ENCODE measurements at places on chromosomes 6 and 20.

- no peak for DNase-seq
Observed at GRCh38 chr20:62059401-62059800, 6.3 kb downstream of the TAF4 start.

DNA sequence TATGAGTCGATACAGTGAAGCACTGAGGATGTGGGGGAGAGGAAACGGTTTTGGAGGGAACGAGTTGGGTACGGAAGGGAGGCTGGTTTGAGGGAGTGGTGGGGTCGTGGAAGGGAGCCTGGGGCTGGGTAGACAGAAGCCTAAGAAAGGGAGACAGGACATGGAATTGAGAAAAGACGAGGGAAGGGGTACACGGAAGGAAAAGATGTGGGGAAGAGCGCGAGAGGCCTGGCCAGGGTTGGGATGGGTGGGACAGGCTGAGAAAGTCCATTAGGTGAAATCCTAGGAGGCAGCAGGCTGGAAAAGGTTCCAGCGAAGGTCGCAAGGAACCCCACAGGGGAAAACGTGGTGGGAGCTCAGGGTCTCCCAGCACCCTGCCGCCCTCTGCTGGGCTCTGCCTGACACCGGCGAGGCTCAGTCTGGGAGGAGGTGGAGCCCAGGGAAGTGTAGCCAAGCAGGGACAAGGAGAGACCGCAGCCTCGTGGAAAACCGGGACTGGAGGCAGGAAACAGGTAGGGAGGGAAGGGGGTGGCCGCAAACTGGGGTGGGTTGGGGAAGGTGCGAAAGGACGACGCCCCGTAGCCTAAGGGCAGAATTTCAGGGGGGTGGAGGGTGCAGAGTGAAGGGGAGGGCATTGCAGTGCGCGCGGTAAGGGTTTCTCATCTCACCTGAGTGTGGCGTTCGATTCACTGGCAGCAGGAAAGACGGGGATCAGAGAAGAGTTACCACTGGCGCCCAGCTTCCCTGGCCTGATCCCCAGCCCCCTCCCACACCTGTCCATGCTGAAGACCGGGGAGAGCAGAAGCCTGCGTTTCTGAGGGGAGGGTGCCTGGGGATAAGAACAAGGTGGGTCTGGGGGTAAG lies 4.3 kb downstream of the GABBR1 start:
- DNase-seq, result peak; percentile 36

DNA sequence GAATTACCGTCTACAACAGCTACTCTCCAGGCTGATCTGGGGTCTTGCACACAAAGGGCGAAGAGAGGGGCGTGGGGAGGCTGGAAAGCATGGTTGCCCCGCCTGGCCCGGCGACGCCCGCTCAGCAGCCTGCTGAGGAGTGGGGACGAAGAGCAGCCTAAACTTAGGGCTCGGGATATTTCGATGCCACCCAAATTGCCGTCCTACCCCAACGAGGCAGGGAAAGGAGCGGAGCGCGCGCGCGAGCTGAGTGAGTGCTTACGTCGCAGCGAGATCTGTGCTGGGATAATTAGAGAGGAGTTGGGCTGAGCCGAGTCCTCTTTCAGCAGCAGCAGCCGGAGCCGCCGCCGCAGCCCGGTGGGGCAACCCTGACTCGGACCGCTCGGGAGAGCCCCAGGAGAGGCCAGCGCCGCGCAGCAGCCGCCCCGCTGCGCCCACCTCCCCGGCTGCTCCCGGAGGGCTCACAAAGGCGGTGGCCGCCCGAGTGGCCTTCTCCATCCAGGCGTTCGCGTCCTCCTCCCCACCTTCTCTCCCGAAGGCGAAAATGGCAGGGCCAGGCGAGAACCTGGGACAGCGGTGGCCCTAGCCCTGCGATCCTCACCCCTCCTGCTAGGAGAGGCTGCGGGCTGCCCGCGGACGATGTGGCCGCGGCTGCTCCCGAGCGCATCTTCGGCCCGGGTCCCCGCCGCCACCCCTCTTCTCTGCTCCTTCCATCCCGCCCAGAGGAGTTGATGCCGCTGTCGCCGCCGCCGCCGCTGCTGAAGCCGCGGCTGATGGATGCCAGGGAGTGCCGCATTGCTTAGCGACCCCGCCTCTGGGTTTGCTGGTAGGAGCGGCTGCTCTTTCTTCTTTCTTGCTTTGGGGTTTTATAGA lies at the start of gene CLVS2:
TSS of gene CLVS2 (plus strand) at position 315 of the 873 bp plus-strand sequence. CDS start 1,543 bp downstream, outside the sequence.
- DNase-seq, result no peak

GRCh38 chr6:127464881-127465459 lies 5.8 kb upstream of the KIAA0408 start:
- peak; percentile 62 for DNase-seq

GRCh38 chr6:110560239-110561007 lies 84.0 kb upstream of the SLC22A16 start:
- DNase-seq, result peak; percentile 3

DNA sequence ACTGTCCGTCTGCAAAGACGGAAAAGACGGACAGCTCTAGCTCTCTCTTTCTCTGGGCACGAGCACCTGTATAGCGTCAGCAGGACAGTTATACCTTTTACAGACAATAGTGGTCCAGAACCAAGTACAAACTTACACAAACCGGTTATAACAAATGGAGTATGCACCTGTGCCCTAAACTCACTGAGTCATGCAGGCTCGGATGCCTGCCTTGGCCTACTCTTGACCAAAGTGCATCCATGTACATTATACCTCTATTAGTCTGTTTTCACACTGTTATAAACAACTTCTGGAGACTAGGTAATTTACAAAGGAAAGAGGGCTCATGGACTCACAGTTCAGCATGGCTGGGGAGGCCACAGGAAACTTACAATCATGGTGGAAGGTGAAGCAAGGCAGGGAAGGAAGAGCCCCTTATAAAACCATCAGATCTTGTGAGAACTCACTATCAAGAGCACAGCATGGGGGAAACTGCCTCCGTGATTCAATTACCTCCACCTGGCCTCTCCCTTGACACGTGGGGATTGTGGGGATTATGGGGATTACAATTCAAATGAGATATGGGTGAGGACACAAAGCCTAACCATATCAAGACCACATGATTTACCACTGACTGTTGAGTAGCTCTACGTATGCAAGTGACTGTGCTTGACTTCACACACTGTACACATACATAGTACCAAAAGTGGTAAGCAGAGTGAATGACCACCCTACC lies 23.1 kb downstream of the MAN1A1 start:
- DNase-seq, result no peak

GRCh38 chr6:131951576-131952230 lies 531 bp upstream of the CCN2 start:
- no peak for DNase-seq

GRCh38 chr20:25465243-25466135 lies 58.0 kb downstream of the GINS1 start:
- no peak for DNase-seq

- DNase-seq, result no peak
Observed at GRCh38 chr20:51022227-51022802, 592 bp downstream of the KCNG1 start.

- no peak for DNase-seq
Observed at GRCh38 chr6:10554826-10555225, 33.7 kb downstream of the GCNT2 start.

DNA sequence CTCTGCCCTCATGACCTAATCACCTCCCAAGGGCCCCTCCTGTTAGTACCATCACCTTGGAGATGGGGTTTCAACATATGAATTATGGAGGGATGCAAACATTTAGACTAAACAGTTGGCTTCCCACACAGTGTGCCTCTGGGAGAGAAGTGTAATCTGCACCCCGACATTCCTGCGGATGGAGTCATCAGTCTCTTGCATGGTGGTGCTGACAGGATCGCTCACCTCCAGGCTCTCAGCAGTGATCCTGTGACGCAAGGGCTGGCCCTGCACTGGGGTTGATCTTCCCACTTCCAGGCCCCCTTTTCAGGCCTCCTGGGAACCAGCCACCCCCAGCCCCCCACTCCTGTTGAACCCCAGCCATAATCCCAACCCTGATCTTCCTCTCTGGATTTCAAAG lies 16.0 kb upstream of the PI16 start:
- DNase-seq, result no peak

DNA sequence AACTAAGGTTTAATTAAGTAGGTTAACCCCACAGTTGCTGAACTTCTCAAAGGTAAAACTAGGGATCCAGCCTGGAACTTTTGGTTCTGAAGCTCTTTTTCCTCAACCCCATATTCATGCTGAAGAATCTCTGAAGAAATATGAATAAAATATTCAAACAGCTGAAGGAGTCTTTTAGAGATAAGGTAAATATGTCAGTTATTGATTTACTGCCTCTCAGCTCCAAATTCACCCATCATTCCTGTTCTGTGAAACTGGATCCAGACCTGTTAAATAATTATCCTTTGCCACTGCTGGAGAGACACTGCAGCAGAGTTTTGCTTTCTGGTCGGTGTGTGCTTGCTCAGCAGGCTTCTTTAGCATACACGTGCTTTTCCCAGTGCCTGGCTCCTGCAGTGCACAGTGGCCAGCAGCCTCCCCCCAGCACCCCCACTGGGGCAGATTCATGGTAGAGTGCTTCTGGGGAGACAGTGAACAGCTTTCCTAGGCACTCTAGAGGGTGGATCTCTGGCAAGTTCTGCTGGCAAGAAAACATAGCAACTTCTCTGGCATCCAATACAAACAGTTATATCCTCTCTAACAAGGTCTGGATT lies 62.0 kb upstream of the BCLAF1 start:
- DNase-seq, result no peak

- no peak for DNase-seq
Observed at GRCh38 chr6:121187833-121188200, 146.5 kb downstream of the TBC1D32 start.

DNA sequence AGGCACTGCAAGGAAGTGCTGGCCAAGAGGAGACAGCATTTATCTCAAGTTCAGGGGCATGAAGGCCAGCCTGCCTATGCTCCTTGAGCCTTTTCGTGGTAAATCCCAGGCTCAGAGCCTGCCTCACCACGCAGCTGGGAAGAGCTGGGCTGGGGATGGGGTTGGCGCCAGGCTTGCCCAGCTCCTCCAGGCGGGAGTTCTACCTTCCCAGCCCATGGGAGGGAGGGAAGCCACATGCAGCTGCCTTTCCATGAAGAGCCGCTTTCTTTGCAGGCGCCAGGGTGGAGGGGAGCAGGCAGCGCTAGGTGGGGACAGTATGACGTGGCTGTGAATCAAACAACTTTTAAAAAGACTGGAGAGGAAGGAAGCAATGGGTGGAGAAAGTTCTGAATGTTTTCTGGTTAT lies 19.5 kb upstream of the SIRT5 start:
- no peak for DNase-seq

DNA sequence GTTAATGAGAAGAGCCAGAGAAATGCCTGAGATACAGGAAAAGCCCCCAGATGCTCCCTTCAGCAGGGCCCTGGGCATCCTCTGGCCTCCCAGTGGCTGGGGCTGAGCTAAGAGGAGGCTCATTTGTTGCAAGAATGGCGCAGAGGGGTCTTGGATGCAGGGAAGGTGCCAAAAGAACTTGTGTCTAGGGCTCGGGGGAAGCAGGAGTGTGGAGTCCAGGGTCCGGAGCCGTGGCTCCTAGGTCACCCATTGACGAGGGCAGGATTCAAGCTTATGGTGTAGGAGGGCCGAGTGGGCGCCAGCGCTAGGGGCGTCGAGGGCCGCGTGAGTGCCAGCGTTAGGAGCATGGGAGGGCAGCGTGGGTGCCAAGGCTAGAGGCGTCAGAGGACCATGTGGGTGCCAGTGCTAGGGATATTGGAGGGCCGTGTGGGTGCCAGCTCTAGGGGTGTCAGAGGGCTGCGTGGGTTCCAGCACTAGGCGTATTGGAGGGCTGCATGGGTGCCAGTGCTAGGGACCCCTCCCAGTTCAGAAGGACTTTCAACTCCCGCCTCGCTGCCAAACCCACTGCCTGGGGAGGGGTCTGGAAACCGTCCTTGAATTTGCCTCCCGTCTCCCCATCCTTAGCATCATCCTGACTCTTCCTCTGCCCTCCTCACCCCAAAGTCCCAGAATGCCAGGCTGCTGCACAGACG lies 250.5 kb upstream of the AFDN start:
- no peak for DNase-seq

- no peak for DNase-seq
Observed at GRCh38 chr20:18138266-18138582, 561 bp downstream of the KAT14 start.

- no peak for DNase-seq
Observed at GRCh38 chr20:18717062-18717461, 96.5 kb upstream of the SCP2D1 start.

- DNase-seq, result no peak
Observed at GRCh38 chr6:149169761-149170511, 147.6 kb upstream of the TAB2 start.

DNA sequence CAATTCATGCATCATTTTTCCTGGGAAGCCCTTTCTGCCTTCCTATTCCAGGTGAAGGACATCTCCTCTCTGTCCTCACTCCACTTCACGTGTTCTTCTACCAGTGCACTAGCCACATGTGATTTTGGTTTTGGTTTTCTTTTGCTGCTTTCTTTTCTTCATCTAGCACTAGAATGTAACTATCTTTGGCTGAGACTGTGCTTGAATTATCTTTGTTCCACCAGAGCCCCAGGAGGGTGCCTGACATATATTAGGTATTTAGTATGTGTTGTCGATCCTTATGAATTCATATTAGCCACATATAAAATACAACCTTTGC lies 79.9 kb downstream of the VGLL2 start:
- no peak for DNase-seq

DNA sequence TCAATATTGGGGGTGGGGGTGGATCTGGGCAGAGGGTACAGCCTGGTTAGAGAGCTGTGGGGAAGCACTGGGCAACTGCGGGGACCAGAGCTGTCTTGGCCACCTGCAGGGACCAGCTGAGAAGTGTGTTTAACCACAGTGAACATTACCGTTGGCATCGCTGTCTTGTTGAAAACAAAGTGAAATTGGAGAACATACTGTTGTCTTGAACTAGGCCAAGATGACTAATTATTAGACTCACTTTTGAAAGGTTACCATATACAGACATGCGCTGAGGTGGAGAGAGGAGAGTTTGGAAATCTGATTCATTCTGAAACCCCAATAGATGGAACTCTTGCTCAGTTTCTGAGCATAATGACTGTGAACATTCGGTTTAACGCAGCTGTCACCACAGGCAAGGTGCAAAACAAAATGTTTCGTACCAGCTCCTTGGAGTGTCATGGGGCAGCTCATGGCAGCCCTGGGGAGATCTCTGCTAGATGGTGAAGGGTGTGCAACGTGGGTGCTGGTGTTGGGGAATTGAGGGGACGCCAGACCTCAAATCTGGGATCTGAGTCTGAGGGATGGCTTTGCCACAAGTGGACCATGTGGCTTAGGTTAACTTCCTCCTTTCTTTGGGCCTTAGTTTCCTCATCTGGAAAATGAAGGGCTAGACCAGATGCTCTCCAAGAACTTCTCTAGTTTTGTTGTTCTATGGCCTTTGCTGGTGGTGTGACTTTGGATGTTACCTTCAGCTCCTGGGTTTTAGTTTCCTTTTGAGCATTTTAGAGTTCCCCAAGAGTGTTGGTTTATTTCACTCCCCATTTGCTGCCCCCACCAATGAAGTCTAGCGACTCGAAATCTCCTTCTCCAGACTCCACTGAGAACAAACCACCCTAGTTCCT lies 24.6 kb upstream of the GTSF1L start:
- DNase-seq, result peak; percentile 33
